ENCODE measurements at places on chromosomes 12 and 14. TPM values are rescaled to one million over a fixed set of nuclear protein-coding genes. Genes with fewer than 3 reads are reported as not detected.

DNA sequence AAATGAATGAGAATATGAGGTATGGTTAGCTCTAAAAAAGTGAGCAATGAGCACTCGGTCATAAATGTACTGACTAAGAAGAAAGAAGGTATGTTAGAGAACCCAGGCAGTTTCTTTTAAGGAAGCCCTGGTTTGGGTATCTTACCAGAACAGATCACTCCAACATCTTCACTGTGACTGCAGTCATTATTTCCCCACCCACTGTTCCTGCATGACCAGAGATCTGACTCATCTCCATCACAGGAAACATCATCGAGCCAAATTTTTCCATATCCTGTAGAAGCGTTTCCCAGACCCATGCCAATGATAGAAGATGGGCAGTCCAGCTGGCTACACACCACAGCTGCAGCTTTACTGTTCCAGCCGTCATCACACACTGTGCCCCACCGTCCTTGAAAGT is 48.0 kb downstream of the CD163L1 start:
- no peak overlapping the region for H3K27ac ChIP-seq
- H3K27me3 ChIP-seq, result no peaks in the 10 kb centered on the region
- DNase-seq, result no peak
- no peaks in the 10 kb centered on the region for H3K36me3 ChIP-seq
- H3K4me1 ChIP-seq, result no peaks in the 10 kb centered on the region

PMCH gene
- not detected for total RNA-seq

- H3K36me3 ChIP-seq, result no peaks in the 10 kb centered on the region
- H3K27ac ChIP-seq, result no peak overlapping the region
- H3K4me1 ChIP-seq, result no peaks in the 10 kb centered on the region
- DNase-seq, result no peak
Measured at GRCh38 chr14:55620277-55620676, 40.3 kb downstream of the KTN1 start.

- no peaks in the 10 kb centered on the region for H3K36me3 ChIP-seq
- no peak for DNase-seq
- H3K4me3 ChIP-seq, result no peak overlapping the region
- no peak overlapping the region for H3K27ac ChIP-seq
- no peaks in the 10 kb centered on the region for H3K4me1 ChIP-seq
Measured at GRCh38 chr14:91062600-91062999, 2.2 kb upstream of the RPS6KA5 start.

GRCh38 chr12:71024827-71025226 is 104.3 kb upstream of the PTPRR start:
- no peaks in the 10 kb centered on the region for H3K4me1 ChIP-seq
- H3K36me3 ChIP-seq, result no peaks in the 10 kb centered on the region
- H3K27ac ChIP-seq, result no peak overlapping the region
- no peak overlapping the region for H3K4me3 ChIP-seq
- DNase-seq, result no peak
- H3K27me3 ChIP-seq, result no peaks in the 10 kb centered on the region

SLC17A8 gene
- not detected for total RNA-seq

- no peak overlapping the region for H3K27ac ChIP-seq
- no peaks in the 10 kb centered on the region for H3K4me1 ChIP-seq
- no peak for DNase-seq
- H3K36me3 ChIP-seq, result no peaks in the 10 kb centered on the region
- H3K27me3 ChIP-seq, result peaks cover 7% of the 10 kb centered on the region
Measured at GRCh38 chr14:101128478-101129321, 225.2 kb upstream of the RTL1 start.

- no peak overlapping the region for H3K27ac ChIP-seq
- no peaks in the 10 kb centered on the region for H3K36me3 ChIP-seq
- H3K4me1 ChIP-seq, result no peaks in the 10 kb centered on the region
- H3K27me3 ChIP-seq, result no peaks in the 10 kb centered on the region
- no peak overlapping the region for H3K4me3 ChIP-seq
- DNase-seq, result no peak
Measured at GRCh38 chr12:16399101-16399500, 51.7 kb downstream of the MGST1 start.

GRCh38 chr14:52069307-52070050 is 620 bp upstream of the NID2 start:
- H3K27me3 ChIP-seq, result peaks cover 15% of the 10 kb centered on the region
- H3K27ac ChIP-seq, result peak overlapping the region; percentile 87
- no peaks in the 10 kb centered on the region for H3K4me1 ChIP-seq
- H3K4me3 ChIP-seq, result peak overlapping the region; percentile 52

AHNAK2 gene
- 19.3 TPM for total RNA-seq

OR4K1 gene
- total RNA-seq, result not detected

CFAP54 gene
- 0.48 TPM for total RNA-seq

- no peaks in the 10 kb centered on the region for H3K4me1 ChIP-seq
- no peak overlapping the region for H3K27ac ChIP-seq
- DNase-seq, result no peak
Measured at GRCh38 chr12:587132-588023, 75.9 kb downstream of the NINJ2 start.

NRXN3 gene
- total RNA-seq, result 2.9 TPM

SERPINA9 gene
- total RNA-seq, result not detected

GRCh38 chr12:132674561-132674960 is 12.6 kb downstream of the POLE start:
- no peak for DNase-seq
- H3K27me3 ChIP-seq, result no peaks in the 10 kb centered on the region
- no peak overlapping the region for H3K27ac ChIP-seq
- no peak overlapping the region for H3K4me3 ChIP-seq
- H3K36me3 ChIP-seq, result peaks cover 12% of the 10 kb centered on the region

DNA sequence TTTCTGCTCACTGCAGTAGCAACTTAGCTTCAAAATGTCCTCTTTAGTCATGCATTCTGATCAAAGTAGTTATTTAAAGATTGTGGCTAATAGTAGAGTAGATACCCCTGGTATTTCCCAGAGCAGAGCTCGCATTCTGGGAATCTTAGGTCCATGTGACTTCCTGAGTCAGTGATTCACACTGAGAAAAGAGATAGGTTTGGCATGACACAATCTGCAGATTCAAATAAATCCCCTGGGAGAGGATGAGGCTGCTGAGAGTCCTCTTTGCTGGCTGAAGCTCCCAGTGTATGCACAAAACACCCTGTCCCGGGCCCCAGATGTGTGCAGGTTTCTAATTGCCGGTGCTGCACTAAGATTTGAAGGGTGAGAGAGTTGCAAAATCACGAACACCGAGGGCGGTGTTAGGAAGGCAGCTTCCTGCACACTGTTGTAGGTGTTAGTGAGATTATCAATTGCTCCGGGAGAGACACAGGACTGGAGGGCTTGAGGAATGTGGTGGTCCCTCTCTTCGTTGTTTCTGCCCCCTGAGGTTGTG is 233.2 kb downstream of the NRXN3 start:
- no peak overlapping the region for H3K4me3 ChIP-seq
- H3K27me3 ChIP-seq, result peaks cover 14% of the 10 kb centered on the region
- no peaks in the 10 kb centered on the region for H3K36me3 ChIP-seq
- DNase-seq, result no peak
- no peak overlapping the region for H3K27ac ChIP-seq
- no peaks in the 10 kb centered on the region for H3K4me1 ChIP-seq

SLCO1B3 gene
- not detected for total RNA-seq

- no peaks in the 10 kb centered on the region for H3K27me3 ChIP-seq
- H3K36me3 ChIP-seq, result no peaks in the 10 kb centered on the region
- no peak overlapping the region for H3K27ac ChIP-seq
- H3K4me1 ChIP-seq, result no peaks in the 10 kb centered on the region
Measured at GRCh38 chr14:100558966-100559365, 28.3 kb downstream of the BEGAIN start.

TMEM119 gene
- 12.5 TPM for total RNA-seq

- H3K27ac ChIP-seq, result peak overlapping the region; percentile 8
- H3K4me1 ChIP-seq, result no peaks in the 10 kb centered on the region
- no peaks in the 10 kb centered on the region for H3K27me3 ChIP-seq
- no peaks in the 10 kb centered on the region for H3K36me3 ChIP-seq
Measured at GRCh38 chr14:67892466-67893100, 73.0 kb downstream of the RAD51B start.

- H3K27ac ChIP-seq, result no peak overlapping the region
- H3K36me3 ChIP-seq, result no peaks in the 10 kb centered on the region
- no peaks in the 10 kb centered on the region for H3K4me1 ChIP-seq
- no peaks in the 10 kb centered on the region for H3K27me3 ChIP-seq
- H3K4me3 ChIP-seq, result no peak overlapping the region
Measured at GRCh38 chr12:115506822-115507559, 770.5 kb downstream of the MED13L start.

DNA sequence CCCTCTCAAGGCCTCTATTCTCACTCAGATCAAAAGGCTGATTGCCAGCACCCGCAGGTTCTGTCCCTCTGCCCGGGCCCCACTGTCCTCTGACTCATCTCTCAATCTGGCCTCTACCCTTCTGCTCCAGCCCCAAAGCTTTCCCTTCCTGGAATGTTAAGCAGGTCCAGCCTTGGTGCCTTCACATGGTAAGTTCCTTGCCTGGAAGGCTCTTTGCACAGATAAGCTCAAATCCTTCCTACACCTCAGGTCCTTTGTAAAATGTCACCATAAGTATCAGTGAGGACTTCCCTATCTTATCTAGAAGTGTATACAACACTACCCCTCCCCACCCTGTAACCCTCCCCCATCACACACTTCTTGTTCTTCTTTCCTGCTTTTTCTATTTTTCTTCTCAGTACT is 22.2 kb downstream of the LPCAT3 start:
- no peaks in the 10 kb centered on the region for H3K4me1 ChIP-seq
- DNase-seq, result no peak
- H3K4me3 ChIP-seq, result no peak overlapping the region
- no peaks in the 10 kb centered on the region for H3K27me3 ChIP-seq
- no peaks in the 10 kb centered on the region for H3K36me3 ChIP-seq
- H3K27ac ChIP-seq, result no peak overlapping the region

DNA sequence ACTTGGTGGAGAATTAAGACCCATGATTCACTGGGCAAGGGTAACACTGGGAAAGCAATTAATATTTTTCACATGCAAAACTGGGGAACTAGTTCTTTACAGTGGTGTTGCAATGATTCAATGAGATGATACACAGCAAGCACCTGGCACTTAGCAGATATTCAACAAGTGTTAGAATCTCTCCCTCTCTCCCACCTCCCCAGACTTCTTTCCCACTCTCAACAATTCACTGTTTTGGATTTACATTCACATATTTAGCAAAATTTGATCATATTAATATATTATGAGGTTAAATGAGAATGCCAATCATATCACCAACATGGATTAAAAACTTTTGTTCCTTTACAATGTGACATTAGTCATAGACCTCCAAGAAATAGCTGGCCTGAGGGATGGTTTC is 223.1 kb upstream of the GRIP1 start:
- DNase-seq, result no peak
- no peaks in the 10 kb centered on the region for H3K4me1 ChIP-seq
- no peaks in the 10 kb centered on the region for H3K27me3 ChIP-seq
- no peak overlapping the region for H3K4me3 ChIP-seq
- H3K36me3 ChIP-seq, result no peaks in the 10 kb centered on the region

DNA sequence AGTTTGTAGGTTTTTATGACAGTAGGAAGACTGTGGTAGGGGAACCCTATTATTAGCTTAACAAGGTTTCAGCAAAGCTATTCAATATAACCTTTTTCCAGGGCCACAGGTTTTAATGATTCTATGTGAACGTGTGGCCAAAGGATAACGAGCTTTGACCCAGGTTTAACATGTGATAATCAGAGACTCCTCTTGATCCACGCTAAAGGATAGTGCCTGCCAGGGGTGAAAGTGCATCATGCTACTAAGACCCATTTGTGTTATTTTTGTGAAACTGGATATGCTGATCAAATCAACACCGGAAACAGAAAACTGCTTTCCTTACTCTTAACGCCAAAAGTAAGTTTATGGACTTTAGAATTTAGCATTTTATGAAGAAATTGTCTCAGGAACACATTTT is 909 bp upstream of the TAOK3 start:
- no peaks in the 10 kb centered on the region for H3K27me3 ChIP-seq
- H3K4me3 ChIP-seq, result peak overlapping the region; percentile 86
- no peak for DNase-seq
- peak overlapping the region; percentile 60 for H3K27ac ChIP-seq
- peaks cover 15% of the 10 kb centered on the region for H3K4me1 ChIP-seq

CCDC196 gene
- not detected for total RNA-seq

DNA sequence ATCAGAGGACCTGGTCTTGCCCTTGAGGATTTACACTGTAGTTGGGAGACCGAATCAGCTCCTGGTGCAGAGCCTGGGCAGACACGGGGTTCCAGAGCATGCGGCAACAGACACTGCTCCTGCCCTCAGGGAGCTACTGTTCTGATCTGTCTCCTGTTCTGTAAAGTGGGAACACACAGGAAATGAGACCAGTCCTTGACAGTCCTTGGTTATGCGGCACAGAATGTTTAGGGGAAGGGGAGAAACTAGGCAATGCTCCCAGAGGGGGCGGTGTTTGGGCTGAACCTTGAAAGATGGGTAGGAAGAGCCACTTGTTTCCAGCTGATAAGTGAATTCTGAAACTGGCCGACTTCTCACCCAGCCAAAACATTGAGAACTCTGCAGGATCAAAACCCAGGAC is 132.4 kb downstream of the ZFP36L1 start:
- no peak for DNase-seq
- peaks cover 15% of the 10 kb centered on the region for H3K4me1 ChIP-seq
- peak overlapping the region; percentile 39 for H3K27ac ChIP-seq

GRCh38 chr14:79571366-79571765 is 639.9 kb downstream of the DIO2 start:
- H3K27ac ChIP-seq, result no peak overlapping the region
- no peaks in the 10 kb centered on the region for H3K4me1 ChIP-seq
- no peak overlapping the region for H3K4me3 ChIP-seq
- H3K27me3 ChIP-seq, result no peaks in the 10 kb centered on the region

GRCh38 chr12:52141306-52141705 is 50.5 kb downstream of the KRT80 start:
- no peak for DNase-seq
- no peaks in the 10 kb centered on the region for H3K27me3 ChIP-seq
- H3K27ac ChIP-seq, result no peak overlapping the region
- peaks cover 22% of the 10 kb centered on the region for H3K4me1 ChIP-seq
- no peaks in the 10 kb centered on the region for H3K36me3 ChIP-seq
- H3K4me3 ChIP-seq, result no peak overlapping the region

PRH2 gene
- not detected for total RNA-seq

- no peak for DNase-seq
- no peak overlapping the region for H3K27ac ChIP-seq
- no peaks in the 10 kb centered on the region for H3K4me1 ChIP-seq
- H3K27me3 ChIP-seq, result peaks cover 22% of the 10 kb centered on the region
Measured at GRCh38 chr12:127383281-127383680, 883.7 kb upstream of the TMEM132C start.

- no peak for DNase-seq
- no peaks in the 10 kb centered on the region for H3K4me1 ChIP-seq
- no peaks in the 10 kb centered on the region for H3K36me3 ChIP-seq
- no peak overlapping the region for H3K4me3 ChIP-seq
- no peak overlapping the region for H3K27ac ChIP-seq
Measured at GRCh38 chr14:29227631-29228030, 461.0 kb downstream of the FOXG1 start.

LHX5 gene
- not detected for total RNA-seq

DNA sequence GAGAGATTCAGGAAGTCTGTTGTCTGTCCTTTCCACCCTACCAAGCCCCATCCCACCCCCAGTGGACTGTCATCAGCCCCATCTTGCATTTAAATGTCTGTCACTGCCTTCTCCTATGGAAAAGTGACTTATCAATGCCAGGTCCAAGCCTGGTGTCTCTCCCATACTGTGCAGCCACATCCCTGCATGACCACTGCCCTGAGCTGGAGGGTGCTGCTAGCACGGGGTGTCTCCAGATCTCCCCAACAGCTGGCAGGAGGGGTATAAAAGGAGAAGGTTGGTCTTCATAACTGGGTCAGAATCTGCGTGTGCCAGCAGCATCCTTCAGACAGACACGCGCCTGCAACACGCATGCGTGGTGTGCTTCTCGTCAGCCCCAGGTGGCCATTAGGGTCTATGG is 154.4 kb upstream of the HIF1A start:
- no peak for DNase-seq
- H3K4me3 ChIP-seq, result no peak overlapping the region
- H3K27me3 ChIP-seq, result no peaks in the 10 kb centered on the region
- H3K27ac ChIP-seq, result no peak overlapping the region
- H3K4me1 ChIP-seq, result peaks cover 13% of the 10 kb centered on the region

Data from breast epithelium (tissue), 4 donors.